ENCODE measurements at places on chromosomes 2 and 18. TPM values are rescaled to one million over a fixed set of nuclear protein-coding genes. Genes with fewer than 3 reads are reported as not detected.

- no peak for DNase-seq
These were observed 464.9 kb downstream of the PARD3B start for GRCh38 chr2:205010196-205010595.

Gene ANO7
- 0.81 TPM for total RNA-seq

Gene FBXO11
- 35.6 TPM for total RNA-seq

Gene PRSS56
- total RNA-seq: 0.11 TPM

GRCh38 chr2:98394595-98395153 lies 48.4 kb downstream of the CNGA3 start:
- no peak for DNase-seq

DNA sequence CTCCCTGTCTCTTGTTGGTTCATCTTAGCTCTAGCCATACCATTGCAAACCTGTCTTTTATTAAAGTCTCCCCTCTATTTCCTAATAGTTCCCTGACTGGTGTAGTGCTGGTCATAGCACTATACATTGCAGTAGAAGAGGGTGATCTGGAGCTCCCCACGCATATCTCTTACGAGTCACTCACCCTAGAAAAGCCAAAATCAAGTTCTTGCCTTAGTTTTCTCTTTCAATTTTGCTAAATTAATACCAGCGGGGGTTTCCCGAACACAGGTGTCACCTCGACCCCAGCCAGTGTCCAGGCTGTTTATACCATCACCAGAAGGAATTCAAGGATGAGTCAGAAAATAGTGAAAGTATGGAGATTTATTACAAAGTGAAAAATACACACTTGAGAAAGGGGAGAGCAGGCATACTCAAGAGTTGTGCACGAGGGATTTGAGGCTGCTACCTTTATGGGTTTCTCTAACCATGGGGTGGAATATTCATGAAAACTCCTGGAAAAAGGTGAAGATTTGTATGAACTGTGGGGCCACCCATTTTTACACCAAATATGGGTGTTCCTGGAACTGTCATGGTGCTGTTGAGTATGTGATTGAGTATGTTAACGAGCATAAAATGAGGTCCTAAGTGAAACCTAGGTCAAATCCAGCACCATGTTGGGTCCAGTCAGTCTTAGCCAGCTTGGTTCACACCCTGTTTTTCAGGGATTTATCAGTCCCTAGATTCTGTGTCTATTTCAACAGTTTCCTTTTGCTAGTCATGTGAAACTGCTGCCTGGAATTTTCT lies 20.2 kb downstream of the PROKR1 start:
- no peak for DNase-seq

GRCh38 chr2:206836722-206837121 lies 71.3 kb downstream of the FASTKD2 start:
- DNase-seq: no peak

DNA sequence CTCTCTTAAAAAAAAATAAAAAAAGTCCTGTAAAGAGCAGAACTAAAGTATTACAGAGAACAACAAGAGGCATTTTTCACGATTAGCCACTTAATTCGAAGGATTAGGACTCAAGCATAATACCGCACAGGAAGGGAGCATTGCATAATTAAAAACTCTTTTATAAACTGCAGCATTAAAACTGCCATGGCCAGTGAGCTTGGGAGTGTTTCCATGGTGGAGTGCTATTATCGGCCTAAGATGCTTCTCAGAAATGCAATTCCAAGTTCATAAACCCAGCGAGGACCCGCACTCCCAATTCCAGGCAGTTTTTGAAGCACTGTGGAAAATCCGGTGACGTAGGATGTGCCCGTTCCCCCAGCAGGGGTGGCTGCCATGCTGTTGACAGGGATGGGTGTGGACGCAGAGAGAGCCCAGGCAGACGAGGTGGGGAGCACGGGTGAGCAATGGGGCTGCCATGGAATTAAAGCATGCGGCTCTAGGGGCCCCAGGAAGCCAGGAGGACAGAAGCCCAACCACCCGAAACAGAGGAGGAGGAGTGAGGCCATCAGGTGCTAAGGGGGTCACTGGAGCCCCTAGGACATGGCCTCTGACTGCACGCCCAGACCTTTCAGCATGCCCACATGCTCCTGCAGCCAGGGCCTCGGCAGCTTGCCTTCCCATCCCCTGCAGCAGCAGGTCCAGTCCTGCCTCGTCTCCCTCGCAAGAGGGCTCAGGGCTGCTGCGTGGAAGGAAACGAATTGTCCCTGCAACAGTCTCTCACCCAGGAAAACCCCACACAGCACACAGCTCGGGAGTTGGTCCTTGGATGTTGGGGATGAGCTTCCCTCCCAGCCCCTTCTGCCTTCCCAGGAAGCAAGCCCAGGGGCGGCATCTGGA lies 233.4 kb downstream of the NDUFA10 start:
- peak; percentile 45 for DNase-seq
